ENCODE measurements at places on chromosomes 2 and 18. TPM values are rescaled to one million over a fixed set of nuclear protein-coding genes. Genes with fewer than 3 reads are reported as not detected.

DNA sequence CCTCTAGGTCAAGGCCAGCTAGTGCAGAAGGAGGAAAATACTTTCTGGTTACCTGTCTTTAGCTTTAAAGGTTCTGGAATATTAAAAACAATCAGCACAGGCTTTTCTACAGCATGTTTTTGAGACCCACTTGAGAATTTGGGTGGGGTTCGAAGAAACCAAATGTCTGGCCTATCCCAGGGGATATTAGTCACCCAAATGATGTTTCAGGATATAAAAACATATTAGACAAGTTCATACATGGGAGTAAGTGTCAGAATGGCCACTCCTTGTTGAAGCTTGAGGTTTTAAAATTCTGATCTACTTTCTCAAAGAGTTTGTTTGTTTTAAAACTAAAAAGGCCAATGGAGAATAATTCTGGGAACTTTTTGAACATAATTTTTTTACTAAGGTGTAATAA is 158.6 kb upstream of the DLX2 start:
- no peak for DNase-seq

- no peak for DNase-seq
These were observed 42.3 kb downstream of the TTC21B start for GRCh38 chr2:165911231-165911630.

DNA sequence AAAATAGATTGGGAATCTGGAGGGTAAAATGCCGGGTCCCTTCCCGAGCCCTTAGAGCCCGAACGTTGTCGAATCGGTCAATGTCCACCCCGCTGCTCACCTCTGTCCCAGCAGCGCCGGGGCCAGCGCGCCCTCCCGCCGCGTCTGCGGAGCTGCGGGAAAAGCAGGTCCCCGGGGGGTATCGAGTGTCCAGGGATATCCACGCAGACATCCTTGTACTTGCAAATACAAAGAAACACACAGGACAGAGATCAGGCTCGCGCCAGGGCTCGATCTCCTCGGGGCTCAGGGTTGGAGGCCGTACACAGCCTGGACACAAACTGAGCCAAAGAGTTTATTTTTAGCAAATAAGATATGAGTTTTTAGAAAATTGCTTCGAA is 2.3 kb upstream of the GATA6 start:
- peak; percentile 73 for DNase-seq

GRCh38 chr18:65811307-65811706 is 60.5 kb downstream of the CDH7 start:
- no peak for DNase-seq

DNA sequence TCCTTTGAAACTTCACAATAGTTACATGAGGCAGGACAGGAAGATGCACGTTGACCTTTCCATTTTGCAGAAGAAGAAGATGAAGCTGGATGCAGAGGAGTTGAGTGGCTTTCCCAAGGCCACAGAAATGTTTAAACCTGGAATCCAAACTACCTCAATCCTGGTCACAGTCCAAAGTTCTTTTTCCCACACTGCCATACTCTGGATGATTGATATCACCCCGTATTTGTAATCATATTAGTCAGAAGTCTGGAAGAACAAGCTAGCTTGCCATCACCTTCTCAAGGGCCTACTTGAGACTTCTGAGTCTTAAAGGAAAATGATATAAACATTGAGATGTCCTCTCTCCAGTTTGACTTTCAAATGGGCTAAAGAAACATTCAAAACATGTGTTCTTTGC is 190.1 kb downstream of the LNPK start:
- no peak for DNase-seq

- DNase-seq = no peak
These were observed 147.3 kb downstream of the ZFP36L2 start for GRCh38 chr2:43078781-43079755.

- DNase-seq = no peak
These were observed 143.5 kb downstream of the AGPS start for GRCh38 chr2:177535958-177536504.

DNA sequence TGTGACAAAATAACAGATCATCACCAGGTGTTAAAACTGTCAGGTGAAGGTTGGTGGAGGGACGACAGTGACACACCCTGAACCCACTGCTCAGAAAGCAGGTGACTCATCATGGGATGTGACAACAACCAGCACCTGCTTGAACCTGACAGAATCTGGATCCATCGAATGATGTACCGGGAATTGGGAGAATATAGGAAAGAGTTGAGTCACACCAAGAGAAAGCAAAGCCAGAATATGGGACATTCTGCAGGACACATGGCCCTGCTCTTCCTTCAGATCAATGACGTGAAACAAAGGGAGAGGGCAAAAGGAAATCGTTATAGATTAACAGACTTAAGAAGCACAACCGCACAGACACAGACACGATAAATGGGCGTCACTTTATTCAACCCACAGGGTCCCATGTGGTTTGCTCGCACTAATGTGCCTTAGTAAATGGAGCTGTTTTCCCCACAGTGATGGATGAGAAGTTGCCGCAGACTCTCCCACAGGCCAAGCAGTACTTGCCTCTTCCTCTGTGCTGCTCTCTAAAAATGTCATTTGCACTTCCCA is 100.1 kb downstream of the CRACDL start:
- no peak for DNase-seq

DNA sequence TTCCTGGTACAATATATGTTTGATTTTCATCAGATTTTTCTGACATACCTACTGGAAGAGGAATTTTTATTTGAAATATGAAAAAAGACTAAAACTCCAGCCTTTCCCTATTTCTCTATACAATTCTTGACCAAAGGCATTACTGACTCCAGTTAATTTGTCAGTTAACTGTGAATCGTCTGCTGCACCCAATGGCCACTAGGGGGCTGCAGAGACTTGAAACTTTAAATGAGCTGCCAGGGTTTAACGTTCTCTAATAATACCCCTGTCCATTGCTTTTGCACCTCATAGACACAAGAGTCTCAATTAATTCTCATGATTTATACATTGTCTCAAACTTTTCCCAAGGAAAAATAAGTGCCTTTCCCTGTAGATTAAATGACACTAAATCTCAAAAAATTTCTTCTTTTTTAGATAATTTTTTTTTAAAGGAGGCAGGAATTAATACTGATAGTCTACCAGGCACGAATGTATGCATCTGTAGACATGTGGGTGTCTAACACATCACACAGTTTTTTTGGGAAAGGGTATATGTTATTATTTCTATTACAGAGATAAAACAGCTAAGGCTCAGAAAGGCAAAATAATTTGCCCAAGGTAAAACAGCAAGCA is 1.8 kb upstream of the ALK start:
- DNase-seq = peak; percentile 67

- DNase-seq = no peak
These were observed 131.4 kb upstream of the DNMT3A start for GRCh38 chr2:25473131-25473530.

GRCh38 chr18:13546638-13547037 is 179.7 kb downstream of the FAM210A start:
- peak; percentile 7 for DNase-seq

- DNase-seq = no peak
These were observed 52.8 kb upstream of the TMEM182 start for GRCh38 chr2:102708847-102709559.

- DNase-seq = no peak
These were observed 5.8 kb upstream of the SRBD1 start for GRCh38 chr2:45616658-45617411.

The SERPINB10 gene
- total RNA-seq = not detected

The RASGRP3 gene
- 50.0 TPM for total RNA-seq

The CXCR2 gene
- 0.35 TPM for total RNA-seq

The GKN2 gene
- total RNA-seq = not detected

The TCF7L1 gene
- total RNA-seq = 4.0 TPM

The SCRN3 gene
- 23.5 TPM for total RNA-seq
